ENCODE measurements at places on chromosomes 6 and 20.

DNA sequence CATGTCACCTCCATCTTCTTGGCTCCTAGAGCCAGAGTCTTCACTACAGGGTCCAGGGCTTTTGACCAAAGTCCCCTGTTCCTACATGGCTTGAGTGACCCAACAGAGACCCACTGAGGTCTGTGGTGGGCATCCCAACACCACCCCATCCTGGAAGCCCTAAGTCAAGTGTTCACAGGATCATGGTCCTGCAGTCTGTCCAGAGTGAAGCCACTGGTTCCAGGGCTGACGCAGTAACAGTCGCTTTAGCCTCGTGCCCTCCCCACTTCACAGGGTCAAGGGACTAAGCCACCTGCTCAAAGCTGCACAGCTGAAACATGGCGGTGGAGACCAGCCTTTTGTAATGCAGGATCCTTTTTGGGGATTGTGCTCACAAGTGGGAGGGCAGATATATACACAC, 133.9 kb downstream of the JPH2 start:
- peaks cover 21% of the 10 kb centered on the region for H3K36me3 ChIP-seq
- no peak overlapping the region for H3K27ac ChIP-seq
- no peaks in the 10 kb centered on the region for H3K27me3 ChIP-seq
- H3K4me1 ChIP-seq: no peaks in the 10 kb centered on the region
- no peak for DNase-seq

DNA sequence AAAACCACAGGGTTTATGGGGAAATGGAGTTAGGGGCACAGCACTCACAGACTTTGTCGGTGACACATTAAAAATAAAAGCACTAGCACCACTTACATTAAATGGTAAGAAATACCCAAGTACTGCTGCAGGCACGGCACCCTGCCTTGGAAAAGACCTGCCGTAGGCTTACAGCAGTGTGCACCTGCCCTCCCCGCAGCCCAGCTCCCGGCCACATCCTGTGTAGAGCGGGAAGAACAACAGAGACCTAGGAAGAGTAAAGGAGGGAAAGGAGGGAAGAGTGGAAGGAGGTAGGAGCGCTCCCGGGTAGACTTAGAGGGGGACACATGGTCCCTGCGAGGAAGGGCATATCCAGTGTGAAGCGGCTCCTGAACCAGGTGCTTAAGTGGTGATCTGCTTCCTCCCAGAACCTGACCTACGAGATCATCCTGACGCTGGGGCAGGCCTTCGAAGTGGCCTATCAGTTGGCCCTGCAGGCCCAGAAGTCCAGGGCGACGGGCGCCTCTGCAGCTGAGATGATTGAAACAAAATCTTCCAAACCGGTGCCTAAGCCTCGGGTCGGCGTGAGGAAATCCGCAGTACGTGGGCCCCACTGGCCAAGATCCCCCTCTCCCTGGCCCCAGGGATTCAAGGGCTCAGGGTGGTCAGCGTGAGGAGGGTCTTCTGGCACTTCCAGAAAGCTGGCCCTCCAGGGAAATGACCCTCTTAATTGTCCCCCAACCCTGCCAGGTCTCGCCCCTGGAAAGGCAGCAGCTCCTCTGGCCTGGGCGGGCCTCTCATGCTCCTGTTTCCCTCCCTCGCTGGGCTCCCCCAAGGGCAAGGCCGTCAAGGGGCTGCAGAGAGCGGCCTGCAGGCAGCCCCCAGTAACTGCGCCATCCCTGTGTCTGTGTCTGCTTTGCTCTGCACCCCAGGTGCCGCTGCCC, 55.5 kb downstream of the TCP11 start:
- H3K4me1 ChIP-seq: peaks cover 18% of the 10 kb centered on the region
- no peak for DNase-seq
- H3K36me3 ChIP-seq: peaks cover 79% of the 10 kb centered on the region
- no peaks in the 10 kb centered on the region for H3K27me3 ChIP-seq
- no peak overlapping the region for H3K27ac ChIP-seq

DNA sequence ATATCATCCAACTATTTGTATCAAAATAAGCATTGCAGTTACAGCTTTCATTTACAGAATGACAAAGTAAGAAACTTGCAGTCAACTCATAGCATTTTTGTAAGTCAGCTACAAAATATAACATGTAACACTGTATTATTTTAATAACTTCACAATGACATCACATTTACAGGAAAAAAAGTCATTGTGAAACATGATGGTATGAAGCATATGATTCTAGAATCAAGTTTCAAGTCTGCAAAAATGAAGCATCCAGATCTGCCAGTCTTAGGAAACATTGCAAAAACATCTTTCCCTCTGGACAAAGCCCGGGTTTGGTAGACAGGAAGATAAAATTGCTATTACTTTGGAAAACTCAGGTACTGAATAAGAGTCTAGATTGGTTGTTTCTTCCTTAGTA, 263.9 kb upstream of the NT5E start:
- no peak for DNase-seq
- peaks cover 17% of the 10 kb centered on the region for H3K4me1 ChIP-seq
- H3K27ac ChIP-seq: peak overlapping the region; percentile 3
- no peaks in the 10 kb centered on the region for H3K36me3 ChIP-seq
- no peaks in the 10 kb centered on the region for H3K27me3 ChIP-seq
- no peak overlapping the region for H3K4me3 ChIP-seq

GRCh38 chr6:46293641-46294316, 123.0 kb upstream of the ENPP5 start:
- peaks cover 41% of the 10 kb centered on the region for H3K4me1 ChIP-seq
- no peaks in the 10 kb centered on the region for H3K27me3 ChIP-seq
- DNase-seq: no peak
- H3K36me3 ChIP-seq: no peaks in the 10 kb centered on the region

DNA sequence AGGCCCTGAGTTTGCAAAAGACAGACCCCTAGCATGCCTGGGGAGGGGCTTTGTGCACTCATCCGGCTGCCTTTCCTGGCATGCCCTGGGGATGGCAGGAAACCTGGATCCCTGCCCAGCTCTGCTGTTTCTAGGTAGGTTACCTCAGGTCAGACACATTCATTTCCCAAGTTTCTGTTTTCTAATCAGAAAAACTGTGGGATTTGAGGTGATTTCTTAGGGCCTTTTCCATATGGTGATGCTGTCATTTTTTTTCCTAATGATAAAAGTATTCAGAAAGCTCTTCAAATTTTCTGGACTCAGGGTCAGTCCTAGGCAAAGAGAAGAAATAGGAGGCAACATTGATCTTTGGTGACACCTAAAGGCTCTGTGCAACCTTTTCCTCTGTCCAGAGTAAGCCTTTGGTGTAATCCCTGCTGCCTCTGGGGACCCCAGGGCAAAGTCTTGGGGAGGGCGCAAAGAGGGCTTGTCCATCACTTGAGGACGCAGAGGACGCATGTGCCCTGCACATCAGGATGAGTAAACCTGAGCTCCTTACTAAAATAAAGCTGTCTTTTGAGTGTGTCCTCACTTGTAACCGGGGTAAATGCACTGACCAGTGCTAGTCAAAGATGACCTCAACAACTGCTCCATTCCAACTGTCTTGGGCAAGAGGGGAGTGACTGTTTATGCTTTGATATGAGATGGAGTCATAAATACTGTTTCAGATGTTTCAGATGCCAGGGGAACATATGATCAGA, 13.5 kb upstream of the TRAM2 start:
- no peak overlapping the region for H3K27ac ChIP-seq
- H3K36me3 ChIP-seq: no peaks in the 10 kb centered on the region
- H3K4me1 ChIP-seq: peaks cover 10% of the 10 kb centered on the region
- DNase-seq: no peak
- no peaks in the 10 kb centered on the region for H3K27me3 ChIP-seq

- DNase-seq: no peak
- H3K4me3 ChIP-seq: no peak overlapping the region
- H3K27ac ChIP-seq: no peak overlapping the region
- H3K27me3 ChIP-seq: no peaks in the 10 kb centered on the region
- H3K4me1 ChIP-seq: no peaks in the 10 kb centered on the region
These were observed 209.3 kb upstream of the PDE10A start for GRCh38 chr6:165872311-165872710.

DNA sequence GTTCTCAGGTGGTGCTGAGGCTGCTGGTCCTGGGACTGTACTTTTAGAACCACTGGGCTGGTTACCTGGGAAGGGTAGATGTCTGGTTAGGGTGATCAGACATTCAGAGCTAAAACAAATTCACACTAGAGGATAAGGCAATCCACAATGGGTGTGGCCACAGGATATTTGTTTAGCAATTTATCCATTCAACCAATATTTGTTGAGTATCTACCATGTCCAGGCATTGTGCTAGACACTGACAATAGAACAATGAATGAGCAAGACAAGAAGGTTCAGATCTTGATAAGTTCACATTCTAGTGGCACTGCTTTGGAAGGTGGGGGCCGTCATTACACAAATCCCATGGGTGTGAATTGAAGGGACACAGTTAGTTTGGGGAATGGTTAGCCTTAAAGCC, 131.7 kb downstream of the BCAS1 start:
- DNase-seq: no peak
- no peak overlapping the region for H3K27ac ChIP-seq
- H3K27me3 ChIP-seq: no peaks in the 10 kb centered on the region

DNA sequence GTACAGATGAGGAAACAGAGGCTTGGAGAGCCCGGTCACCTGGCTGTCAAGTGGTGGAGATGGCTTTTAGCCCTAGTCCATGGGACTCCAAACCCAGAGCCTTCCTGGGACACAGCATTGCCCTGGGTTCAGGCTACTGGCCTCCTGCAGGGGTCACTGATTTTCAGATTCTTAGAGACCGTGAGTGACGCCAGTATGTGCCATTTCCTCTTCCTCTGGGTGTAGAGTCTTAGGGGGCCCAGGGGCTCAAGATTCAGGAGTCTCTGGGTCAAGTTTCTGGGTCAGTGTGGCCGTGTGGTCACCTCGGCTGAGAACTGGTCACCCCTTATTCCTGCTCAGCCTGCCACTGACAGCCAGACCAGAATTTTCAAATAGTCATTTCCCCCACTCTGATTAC, 574 bp downstream of the ARHGAP40 start:
- no peak overlapping the region for H3K4me3 ChIP-seq
- H3K27me3 ChIP-seq: no peaks in the 10 kb centered on the region
- no peak overlapping the region for H3K27ac ChIP-seq

DNA sequence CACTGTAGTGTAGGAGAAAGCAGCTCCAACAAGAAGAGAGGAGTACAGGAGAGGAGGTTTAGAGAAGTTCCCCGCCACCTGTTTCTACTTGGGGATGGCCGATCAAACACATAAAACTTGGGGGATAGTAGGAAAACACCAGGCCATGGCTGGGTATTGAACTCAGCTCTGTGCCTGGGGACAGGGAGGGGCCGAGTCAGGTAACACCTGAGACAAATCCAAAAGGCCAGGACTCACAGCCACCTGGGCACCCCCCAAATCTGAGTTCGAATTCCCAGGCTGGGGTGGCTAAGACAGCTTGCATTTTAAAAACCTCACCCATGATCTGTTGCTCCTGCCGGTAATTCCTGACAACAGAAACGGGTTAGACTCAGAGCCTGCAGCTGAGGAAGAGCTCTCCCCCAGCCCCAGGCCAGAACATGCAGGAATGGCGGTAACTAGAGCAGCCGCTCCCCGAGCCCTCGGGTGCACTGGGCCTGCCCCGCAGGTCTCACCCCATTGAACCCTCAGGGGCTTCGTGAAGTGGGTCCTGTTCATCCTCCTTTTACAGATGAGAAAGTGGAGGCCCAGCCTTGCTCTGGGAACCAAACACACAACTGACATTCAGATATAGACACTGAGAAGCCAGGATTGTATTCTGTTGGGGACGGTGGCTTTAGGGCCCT, 61.0 kb downstream of the TCP11 start:
- H3K27me3 ChIP-seq: no peaks in the 10 kb centered on the region
- H3K4me1 ChIP-seq: no peaks in the 10 kb centered on the region
- no peak overlapping the region for H3K27ac ChIP-seq
- no peak overlapping the region for H3K4me3 ChIP-seq
- H3K36me3 ChIP-seq: peaks cover 87% of the 10 kb centered on the region

DNA sequence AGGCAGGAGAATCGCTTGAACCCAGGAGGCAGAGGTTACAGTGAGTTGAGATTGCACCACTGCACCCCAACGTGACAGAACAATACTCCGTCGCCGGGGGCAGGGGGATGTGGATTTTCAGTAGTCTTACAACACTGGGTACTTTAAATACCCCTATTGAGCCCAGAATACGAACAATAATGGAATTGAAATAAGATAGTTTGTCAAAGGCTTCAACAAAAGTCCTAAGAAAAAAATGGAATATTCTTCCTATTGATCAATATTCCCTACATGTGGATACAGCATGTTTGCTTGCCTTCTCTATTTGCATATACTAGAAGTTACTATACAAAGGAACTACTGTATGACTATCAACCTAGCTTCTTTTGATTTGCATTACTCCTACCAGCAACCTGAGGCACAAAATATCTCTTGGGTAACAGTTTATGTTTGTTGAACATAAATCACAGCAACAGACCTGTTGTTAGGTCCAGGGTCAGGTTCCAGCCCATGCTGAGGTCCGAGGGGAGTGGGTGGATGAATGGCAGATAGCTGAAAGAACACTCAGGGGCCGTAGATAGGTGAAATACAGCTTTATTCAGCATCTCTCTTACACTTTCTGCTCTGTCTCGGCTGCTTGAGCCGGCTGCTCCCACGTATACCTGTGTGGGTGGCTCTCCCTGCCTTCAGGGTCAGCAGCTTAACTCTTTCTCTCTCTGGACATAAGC, 23.8 kb downstream of the MAN1A1 start:
- H3K4me3 ChIP-seq: no peak overlapping the region
- H3K27ac ChIP-seq: no peak overlapping the region
- no peaks in the 10 kb centered on the region for H3K36me3 ChIP-seq
- H3K27me3 ChIP-seq: no peaks in the 10 kb centered on the region
- no peak for DNase-seq
- no peaks in the 10 kb centered on the region for H3K4me1 ChIP-seq

DNA sequence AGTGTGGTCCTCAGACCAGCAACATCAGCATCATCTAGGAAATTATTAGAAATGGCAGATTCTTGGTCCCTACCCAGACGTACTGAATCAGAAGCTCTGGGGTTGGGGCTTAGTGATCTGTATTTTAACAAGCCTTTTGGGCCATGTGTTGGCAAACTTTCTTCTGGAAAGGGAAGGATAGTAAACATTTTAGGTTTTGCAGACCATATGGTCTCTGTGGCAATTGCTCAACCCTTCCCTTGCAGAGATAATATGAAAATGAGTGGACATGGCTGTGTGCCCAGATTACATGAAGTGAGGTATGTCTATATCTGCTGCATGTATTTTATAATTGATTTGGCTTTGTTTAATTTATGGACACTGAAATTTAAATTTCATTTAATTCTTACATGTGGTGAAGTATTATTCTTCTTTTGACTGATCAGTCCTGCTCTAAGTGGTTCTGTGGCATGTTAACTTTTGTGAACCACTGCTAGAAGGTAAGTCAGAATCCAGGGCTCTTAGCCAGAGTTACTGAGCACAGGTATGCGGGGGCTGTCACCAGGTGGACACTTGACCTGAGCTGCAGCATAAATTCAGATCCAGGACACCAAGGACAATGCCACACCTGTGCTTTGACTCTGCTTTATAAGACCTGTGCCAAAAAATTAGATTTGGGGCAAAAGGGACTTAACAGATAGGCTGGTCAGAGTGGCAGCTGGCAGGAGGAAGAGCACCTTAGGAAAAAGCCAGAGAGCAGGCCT, 43.2 kb downstream of the LY86 start:
- no peaks in the 10 kb centered on the region for H3K36me3 ChIP-seq
- H3K4me1 ChIP-seq: no peaks in the 10 kb centered on the region
- DNase-seq: no peak
- H3K27me3 ChIP-seq: no peaks in the 10 kb centered on the region
- H3K4me3 ChIP-seq: no peak overlapping the region

- H3K36me3 ChIP-seq: no peaks in the 10 kb centered on the region
- peak overlapping the region; percentile 91 for H3K27ac ChIP-seq
- H3K4me1 ChIP-seq: peaks cover 66% of the 10 kb centered on the region
- peak; percentile 66 for DNase-seq
- no peaks in the 10 kb centered on the region for H3K27me3 ChIP-seq
- no peak overlapping the region for H3K4me3 ChIP-seq
These were observed 19.4 kb downstream of the PKIG start for GRCh38 chr20:44601801-44602204.
